SHP77 (cell line): ENCODE measurements at places on chromosomes 1 and 21.

- DNase-seq, result peak; percentile 8
Measured at GRCh38 chr1:211637066-211637465, 38.4 kb downstream of the NEK2 start.

DNA sequence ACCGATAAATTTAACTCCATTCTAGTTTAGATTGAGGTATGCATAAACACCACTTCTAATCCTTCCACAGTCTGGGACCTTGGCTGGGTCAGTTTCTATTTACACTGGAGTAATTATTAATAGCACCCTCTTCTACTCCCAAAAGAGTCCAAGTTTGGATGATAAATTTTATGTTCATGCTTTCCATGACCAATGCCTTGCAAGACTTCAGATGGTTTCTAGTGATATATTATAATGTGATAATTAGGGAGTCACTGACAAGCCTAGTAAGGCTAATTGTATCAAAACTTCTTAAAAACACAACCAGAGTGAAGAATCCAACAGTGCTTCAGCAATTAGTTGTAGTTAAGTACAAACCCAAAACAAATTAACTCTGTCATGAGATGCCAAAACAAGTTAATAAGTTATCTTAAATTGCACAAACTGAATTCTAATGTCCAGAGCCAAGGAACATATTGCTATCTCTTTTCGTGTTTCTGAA, 489.6 kb downstream of the TTLL7 start:
- no peak for DNase-seq

GRCh38 chr1:22461678-22462527, 10.3 kb downstream of the ZBTB40 start:
- no peak for DNase-seq

DNA sequence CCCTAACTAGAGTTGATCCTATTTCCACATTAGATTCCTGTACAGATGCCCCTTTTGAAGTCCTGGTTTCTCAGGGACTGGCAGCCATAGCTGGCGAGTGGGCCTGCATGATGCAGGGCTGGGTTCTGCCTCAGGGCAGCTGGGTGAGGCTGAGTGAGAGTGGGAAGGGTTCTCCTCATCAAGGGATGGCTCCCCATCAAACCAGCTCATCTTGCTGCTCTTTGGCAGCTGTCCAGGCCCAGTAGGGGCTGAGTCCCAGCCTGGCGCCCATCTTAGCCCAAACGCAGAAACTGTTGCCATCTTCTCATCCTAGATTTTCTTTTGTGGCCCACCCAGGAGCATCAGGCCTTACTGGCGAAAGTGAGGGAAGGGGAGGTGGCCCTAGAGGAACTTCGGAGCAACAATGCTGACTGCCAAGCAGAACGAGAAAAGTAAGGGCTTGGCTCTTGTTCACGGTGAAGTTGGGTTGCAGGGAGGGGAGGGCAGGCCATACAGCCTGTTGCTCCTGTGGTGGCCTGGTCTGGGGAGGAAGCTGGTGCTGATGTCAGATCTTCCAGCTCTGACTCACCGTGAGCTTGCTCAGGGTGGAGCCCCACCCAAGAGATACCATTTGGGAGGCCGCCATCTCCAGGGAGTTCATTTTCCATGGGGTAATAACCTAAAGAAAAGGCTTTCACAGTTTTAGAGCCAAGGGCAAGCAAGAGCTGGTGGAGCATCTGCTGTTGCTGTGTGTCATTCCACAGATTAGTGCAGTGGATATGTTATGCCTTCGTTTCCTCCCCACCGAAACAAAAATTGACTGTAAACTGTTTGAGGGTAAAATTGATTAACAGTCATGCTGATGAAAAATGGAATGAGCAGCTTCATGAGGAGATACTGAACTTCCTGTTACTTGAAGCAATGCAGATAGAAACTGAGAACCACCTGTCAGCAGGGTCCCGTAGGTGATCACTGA, 34.7 kb downstream of the TUFT1 start:
- no peak for DNase-seq

GRCh38 chr1:229027622-229028182, 243.2 kb upstream of the RAB4A start:
- no peak for DNase-seq

GRCh38 chr1:76340056-76340455, 265.5 kb downstream of the ST6GALNAC3 start:
- no peak for DNase-seq

DNA sequence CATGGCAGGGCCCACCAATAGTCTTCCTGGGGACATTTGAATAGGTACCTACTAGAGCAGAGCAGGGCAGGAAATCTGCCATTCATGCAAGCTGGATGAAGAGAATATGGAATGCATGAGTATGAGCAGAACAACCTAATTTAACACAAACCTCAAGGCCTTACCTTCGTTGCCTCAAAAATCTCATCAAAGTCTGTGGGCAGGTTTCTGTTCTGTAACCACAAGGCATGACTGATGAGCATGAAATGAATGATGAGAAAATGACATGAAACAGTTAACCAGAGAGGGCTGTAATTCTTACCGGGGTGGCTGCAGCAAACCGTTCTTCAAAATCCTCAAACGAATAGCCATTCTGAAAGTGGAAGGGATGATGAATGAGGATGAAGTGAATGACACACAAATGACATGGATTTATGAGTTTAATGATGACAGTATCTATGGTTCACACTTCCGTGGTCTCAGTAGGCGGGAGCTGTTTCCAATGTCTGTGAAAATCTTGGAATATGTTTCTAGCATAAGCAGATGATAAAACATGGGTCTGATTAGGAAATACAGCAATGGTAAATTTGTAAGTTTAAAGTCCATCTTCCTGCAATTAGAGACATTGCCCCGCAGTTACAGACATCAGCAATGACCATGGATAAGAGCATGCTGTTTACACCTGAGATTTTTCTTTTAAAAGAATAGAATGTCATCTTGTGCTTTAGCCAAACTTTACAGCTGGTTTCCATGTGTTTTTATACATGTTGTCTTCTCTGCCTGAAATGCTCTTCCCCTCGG, 67.6 kb upstream of the C8B start:
- no peak for DNase-seq

GRCh38 chr1:14686701-14687100, 88.2 kb downstream of the KAZN start:
- DNase-seq, result no peak

GRCh38 chr1:111643097-111643496, 23.5 kb downstream of the RAP1A start:
- DNase-seq, result no peak

GRCh38 chr21:32382108-32382644, 10.6 kb downstream of the URB1 start:
- DNase-seq, result no peak

GRCh38 chr1:31593770-31594632, 17.7 kb downstream of the TINAGL1 start:
- peak; percentile 76 for DNase-seq

DNA sequence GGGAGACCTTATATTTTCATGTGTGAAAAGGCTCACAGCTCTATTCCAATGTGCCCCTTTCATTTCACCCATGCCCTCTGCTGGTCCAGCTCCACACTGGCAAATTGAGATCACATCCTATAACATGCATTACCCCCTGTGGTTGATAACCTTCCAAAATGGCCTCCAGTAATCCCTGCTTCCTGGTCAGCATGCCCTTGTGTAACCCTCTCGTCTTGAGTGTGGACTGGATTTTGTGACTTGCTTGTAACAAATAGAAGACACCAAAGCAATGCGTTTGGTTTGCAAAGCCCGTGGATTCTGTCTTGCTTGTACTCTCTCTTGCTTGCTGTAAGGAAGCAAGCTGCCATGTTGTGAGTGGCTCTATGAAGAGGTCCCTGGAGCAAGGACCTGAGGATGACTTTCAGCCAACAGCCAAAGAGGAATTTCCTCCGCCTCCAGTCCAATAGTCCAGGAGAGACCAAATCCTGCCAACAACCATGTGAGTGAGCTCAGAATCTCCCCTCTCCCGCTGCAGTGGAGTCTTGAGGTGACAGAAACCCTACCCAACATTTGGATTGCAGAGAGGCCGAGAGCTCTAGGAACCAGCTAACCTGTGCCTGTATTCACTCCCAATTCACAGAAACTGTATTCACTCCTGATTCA, 17.4 kb downstream of the KCNA10 start:
- DNase-seq, result no peak

DNA sequence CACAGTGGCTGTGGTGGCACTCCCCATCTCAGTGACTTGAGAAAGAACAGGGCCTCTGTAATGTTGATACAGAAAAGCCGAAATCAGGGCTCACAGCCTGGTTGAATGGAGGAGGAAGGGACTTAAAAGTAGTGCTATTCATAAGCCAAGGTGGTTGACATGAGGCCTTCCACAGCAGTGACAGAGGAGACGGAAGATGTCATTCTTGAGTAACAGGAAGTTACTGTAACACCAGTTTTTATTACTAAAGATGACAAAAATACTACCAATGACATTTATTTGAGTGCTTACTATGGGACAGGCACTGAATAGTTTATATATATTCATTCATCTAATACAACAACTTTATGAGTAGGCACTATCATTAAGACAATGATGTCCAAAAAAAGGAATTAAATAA, 52.8 kb upstream of the GNG12 start:
- DNase-seq, result no peak
